A549 treated with GW870086 at 1 μM for 4 hours (cell line): ENCODE measurements at places on chromosomes 5 and 9. TPM values are rescaled to one million over a fixed set of nuclear protein-coding genes. Genes with fewer than 3 reads are reported as not detected.

Gene CYSRT1
- 3.6 to 5.2 TPM (median 4.2 TPM) in 5 replicates for total RNA-seq

Gene CD180
- not detected in 5 replicates for total RNA-seq

Gene WNT8A
- not detected in 5 replicates for total RNA-seq

Gene PCDH1
- 2.9 to 6.0 TPM (median 5.7 TPM) in 5 replicates for total RNA-seq

Gene IL33
- 0.31 to 0.47 TPM (median 0.41 TPM) in 4 of 5 replicates, not detected in the other for total RNA-seq

Gene NIM1K
- 0.20 to 0.35 TPM (median 0.29 TPM) in 5 replicates for total RNA-seq

Gene FOXD1
- 14.7 to 22.1 TPM (median 19.3 TPM) in 5 replicates for total RNA-seq
